ENCODE measurements at places on chromosomes 1 and 21.

- DNase-seq, result no peak
These were observed 25.4 kb downstream of the DMAP1 start for GRCh38 chr1:44238660-44239059.

DNA sequence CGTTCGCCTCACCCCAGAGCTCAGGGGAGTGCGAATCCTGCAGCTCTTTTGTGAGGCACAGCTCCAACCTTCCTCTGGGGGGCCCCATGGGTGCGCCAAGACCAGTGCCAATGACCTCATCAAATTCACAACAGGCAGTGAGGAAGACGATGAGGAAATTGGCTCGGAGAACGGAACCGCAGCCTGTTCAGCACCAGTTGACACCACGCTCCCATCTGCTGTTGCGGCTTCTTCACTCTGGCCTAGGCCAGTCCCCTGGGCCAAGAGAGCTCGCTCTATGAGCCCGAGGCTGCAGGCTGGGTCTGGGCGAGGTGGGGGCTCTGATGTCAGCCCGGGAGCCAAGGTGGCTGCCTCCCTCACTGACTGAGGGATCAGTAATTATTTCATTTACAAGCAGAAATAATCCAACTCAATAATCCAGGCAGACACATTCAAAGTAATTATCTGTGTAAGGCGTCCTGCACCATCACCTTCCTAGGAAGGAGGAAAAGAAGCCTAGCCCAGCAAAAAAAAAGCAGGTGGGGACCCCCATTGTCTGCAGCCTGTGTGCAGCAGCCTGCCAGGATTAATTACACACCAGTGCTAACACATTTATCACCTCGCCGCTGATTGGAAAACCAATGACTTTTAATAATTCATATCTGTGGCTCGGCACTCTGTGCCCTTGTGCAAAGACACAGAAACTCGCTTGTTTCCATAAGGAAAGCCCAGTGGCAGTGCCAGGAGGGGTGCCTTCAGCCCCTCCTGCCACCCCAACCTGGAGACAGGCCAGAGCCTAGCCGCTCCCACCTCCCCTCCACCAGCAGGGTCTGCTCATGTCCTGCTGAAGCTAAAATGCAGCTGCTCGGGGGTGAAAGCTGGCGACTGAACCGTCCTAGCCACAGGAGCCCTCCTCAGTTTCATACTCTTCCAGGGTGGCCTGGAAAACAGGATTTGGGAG is 1.9 kb downstream of the PLEKHA6 start:
- DNase-seq, result no peak

- no peak for DNase-seq
These were observed 22.6 kb downstream of the TUFT1 start for GRCh38 chr1:151562661-151563060.

- no peak for DNase-seq
These were observed 49.9 kb upstream of the GUCA2A start for GRCh38 chr1:42214447-42214871.

GRCh38 chr1:85544689-85545215 is 35.8 kb upstream of the CCN1 start:
- no peak for DNase-seq

GRCh38 chr1:38125837-38126520 is 79.4 kb upstream of the POU3F1 start:
- no peak for DNase-seq

- DNase-seq, result no peak
These were observed 274.1 kb downstream of the FOXD2 start for GRCh38 chr1:47711848-47712492.

DNA sequence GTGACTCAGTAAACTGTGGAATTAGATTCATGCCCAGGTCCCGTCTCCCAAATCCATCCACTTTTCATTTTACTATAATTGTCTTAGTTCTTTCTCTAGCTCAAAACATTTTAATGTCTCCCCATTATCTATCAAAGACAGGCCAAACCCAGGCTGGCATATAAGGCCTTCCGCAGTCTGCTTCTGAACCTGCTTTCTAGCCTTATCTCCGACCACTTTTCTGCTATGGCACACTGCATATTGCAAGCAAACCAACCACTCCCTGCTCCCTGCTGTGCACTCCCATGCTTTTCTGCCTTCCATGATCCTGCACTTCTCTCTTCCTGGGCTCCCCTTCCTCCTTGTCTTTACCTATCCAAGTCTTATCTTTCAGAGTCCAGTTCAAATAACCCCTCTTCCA is 17.3 kb upstream of the PIGM start:
- no peak for DNase-seq

DNA sequence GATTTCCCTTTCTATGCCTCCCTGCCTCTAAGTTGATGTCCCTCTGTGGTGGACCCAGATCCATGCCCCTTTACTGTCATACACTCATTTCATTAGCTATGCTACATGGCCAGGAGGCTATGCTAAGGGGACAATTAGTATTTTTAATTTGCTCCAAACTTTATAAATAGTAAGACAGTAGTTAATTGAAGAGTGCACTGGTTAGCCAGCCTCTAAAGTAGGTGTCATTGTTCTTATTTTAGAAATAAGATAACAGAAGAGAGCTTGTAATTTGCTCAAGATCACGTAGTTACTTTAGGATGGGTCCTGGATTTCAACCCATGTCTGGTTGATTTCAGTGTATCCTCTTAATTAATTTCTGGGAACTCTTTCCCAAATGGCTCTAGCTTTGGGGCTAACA is 29.4 kb upstream of the GNG12 start:
- no peak for DNase-seq

DNA sequence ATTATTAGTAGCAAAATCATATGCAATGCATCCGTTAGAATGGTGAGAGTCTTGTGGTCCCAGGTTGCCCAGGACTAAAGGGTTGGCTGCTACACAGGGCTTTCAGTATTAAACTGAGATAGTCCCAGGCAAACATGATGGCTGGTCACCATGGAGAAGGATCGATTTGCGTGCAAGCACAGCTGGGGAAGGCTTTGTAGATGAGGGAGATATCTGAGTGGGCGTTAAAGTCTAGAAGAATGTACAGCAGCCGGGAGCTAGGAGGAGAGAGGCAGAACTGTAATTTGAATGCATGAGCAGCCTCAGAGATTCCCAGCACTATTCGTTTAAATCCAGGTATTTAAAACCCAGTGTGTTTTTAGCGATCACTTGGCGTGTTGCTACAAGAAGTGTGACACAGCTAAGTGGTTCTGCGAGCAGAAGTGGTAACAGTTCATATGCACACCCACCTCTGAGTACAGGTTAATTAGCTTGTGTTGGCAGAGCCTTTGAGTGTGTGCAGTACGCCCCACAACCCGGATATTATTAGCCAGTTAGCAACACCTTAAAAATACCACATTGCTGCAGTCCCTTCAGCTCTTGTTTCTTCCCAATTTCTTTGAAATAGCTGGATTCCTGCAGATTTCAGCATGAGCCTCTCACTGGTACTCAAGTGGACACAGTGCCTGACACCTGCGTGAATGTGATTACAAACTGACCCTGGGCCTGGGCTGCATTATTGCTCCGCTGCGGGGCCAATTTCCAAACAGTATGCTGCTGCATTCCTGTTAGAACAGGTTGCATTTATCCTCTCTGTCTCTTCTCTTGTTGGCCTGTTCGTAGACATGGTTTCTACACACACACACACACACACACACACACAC is 67.2 kb upstream of the SCAF4 start:
- no peak for DNase-seq

DNA sequence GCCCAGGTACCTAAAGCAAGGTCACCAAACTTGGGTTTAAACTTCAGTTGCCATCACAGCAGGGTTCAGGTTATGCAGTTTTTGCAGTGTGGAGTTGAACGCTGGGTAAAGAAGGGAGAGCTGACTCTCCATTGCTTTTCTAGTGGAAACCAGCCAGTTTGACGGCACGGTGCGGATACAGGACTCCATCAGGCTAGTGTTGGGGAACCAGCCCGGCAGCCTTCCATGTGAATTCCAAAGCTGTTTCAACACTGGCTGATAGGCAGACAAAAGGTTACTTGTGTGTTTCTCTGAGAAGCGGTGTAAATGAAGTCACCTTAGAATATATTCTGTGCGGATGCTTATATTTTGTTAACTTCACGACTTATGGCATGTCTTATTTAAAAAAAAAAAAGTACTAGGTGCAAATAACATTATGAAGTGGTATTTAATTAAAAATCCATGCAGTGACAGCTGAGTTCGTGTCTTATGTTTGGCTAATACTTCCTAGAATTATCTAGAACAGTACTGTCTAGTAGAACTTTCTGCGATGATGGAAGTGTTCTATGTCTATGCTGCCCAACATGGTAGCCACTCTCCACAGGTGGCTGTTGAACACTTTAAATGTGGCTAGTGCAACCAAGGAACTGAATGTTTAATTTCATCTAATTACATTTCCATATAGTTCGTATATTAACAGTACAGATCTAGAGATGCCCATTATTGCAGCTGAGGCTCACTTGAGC is 29.9 kb upstream of the RCAN3 start:
- DNase-seq, result no peak

- no peak for DNase-seq
These were observed 81.0 kb downstream of the KCNJ15 start for GRCh38 chr21:38337793-38338192.

DNA sequence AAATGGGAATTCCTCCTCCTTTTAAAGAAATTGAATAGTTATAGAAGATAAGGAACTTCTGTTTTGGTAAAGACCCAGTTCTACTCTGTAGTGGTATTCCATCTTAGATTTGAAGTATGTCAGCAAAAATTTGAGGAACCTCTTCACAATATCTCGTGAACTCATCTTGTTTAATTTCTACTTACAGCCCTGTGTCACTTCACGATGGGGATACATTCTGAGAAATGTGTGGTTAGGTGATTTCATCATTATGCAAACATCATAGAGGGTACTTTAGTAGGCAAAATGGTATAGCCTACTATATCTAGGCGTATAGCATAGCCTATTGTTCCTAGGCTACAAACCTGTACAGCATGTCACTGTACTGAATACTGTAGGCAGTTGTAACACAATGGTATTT is 36.0 kb downstream of the ALG6 start:
- DNase-seq, result no peak

DNA sequence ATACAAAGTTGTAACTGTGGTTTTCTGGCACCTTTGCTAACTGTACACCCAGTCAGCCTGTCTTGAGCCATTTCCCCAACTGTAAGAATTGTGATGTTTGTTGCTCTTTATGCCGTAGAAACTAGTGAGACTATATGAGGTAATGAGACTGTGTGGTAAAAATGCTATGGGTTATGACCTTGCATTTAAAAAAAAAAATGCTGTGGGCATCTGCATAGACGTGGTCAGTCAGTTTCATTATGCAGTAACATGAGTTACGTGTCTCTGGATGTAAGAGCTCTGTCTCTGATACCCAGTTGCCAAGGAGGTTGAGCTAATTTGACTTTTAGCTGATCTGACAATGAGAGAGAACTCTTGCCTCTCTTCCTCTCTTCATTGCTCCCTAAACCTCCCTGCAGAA is 80.6 kb upstream of the LAMC2 start:
- no peak for DNase-seq

GRCh38 chr1:18015719-18016118 is 91.9 kb upstream of the IGSF21 start:
- DNase-seq, result no peak

- DNase-seq, result no peak
These were observed 10.7 kb downstream of the ADAMTS5 start for GRCh38 chr21:26956216-26956615.

DNA sequence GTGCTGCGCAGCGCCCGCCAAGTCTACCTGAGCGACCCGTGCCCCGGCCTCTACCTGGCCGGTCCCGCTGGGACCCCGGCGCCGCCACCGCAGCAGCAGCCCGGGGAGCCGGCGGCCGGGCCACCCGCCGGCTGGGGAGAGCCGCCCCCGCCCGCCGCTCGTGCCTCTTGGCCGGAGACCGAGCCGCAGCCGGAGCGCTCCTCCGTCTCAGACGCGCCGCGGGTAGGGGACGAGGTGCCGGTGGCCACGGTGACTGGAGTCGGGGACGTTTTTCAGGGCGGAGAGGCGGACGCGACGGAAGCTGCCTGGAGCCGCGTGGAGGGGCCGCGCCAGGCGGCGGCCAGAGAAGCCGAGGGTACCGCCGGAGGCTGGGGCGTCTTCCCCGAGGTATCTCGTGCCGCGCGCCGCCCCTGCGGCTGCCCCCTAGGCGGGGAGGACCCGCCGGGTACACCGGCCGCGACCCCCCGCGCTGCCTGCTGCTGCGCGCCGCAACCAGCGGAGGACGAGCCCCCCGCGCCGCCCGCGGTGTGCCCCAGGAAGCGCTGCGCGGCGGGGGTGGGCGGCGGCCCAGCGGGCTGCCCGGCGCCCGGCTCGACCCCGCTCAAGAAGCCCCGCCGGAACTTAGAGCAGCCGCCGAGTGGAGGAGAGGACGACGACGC is 646 bp downstream of the IER5 start:
- no peak for DNase-seq

GRCh38 chr1:41315146-41315822 is 46.0 kb upstream of the FOXO6 start:
- DNase-seq, result no peak

- DNase-seq, result no peak
These were observed 106.6 kb downstream of the MATN1 start for GRCh38 chr1:30616759-30617158.

GRCh38 chr1:84985365-84985764 is 11.5 kb downstream of the MCOLN2 start:
- DNase-seq, result no peak

- DNase-seq, result no peak
These were observed 99.1 kb downstream of the MRPL37 start for GRCh38 chr1:54299037-54299436.

- no peak for DNase-seq
These were observed 2.2 kb downstream of the C1QTNF12 start for GRCh38 chr1:1244192-1244811.

DNA sequence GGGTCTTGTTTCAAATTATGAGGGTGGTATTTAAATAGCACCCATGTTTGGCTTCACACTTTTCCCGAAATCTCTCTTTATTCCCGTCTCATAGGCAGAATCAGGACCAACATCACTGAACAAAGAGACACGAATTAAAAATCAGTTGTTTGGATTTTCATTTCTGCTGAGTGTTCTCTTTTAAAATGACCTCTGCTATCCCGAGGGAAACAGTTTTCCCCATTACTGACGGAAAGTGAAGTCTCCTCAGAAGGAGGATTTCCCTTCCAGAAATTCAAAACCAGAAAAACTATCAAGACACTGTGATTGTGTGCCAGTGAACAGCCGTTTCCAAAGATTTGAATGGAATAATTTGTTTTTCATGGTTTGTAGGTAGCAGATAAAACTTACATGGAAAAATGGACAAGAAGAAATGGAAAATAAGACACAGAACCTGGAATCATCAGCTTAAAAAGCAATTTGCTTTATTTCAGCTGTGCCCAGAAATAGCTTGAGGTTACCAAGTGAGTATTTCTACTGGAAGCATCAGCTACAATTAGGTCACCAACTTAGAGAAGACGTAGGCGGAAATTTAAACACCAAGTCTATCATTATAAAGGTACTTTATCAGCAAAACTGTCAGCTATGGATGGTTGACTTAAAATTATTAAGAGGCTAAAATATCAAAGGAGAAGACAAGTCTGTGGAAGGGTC is 68.5 kb downstream of the RUNX1 start:
- DNase-seq, result no peak

Data from iPS DF 19.7 (cell line).